ENCODE measurements at places on chromosomes 16 and 17.

GRCh38 chr17:65593855-65594845, 32.7 kb upstream of the AXIN2 start:
- no peak for DNase-seq

DNA sequence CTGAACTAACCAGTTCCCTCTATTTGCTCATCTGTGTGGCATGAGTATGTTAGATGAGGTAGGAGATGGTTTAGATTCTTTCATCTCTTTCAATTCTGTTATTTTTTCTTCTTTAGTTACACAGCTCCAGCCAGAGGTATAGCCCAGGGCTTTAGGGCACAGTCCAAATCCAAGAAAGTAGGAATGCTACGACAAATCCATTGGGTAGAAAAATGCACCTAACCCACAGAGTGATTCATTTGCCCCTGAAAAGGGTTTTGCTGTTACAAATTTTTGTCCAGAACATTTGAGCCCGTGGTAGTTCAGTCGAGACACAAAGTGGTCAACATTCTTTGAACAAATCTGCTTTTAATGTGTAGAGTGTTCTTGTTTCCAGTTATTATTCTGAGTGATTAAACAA, 250.7 kb downstream of the HS3ST3A1 start:
- DNase-seq = no peak

- DNase-seq = no peak
Measured at GRCh38 chr17:40735016-40735415, 20.1 kb downstream of the KRT25 start.

GRCh38 chr17:8753136-8753975, 5.0 kb downstream of the SPDYE4 start:
- DNase-seq = no peak

DNA sequence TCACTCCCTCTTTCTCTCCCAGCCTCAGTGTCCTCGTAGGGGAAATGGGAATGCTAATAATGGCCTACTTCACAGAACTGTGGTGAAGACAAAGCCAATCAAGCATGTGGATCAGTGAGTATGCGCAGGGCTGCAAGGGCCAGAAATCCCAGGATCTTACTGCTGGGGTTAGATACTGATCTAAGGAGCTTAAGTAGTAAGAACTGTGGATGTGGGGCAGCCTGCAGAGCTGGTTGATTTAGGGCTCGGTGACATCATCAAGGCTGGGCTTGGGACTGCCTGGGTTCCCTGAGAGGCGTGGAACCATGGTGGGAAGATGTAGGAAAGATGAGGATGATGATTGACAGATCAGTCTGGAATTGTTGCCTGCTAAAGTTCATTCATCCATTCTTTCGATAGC, 25.6 kb downstream of the GOSR2 start:
- no peak for DNase-seq

GRCh38 chr16:19104607-19105006, 9.2 kb upstream of the ITPRIPL2 start:
- DNase-seq = no peak
